ENCODE measurements at places on chromosomes 16 and 17.

GRCh38 chr16:54342966-54343365 is 56.4 kb upstream of the IRX3 start:
- DNase-seq, result no peak

DNA sequence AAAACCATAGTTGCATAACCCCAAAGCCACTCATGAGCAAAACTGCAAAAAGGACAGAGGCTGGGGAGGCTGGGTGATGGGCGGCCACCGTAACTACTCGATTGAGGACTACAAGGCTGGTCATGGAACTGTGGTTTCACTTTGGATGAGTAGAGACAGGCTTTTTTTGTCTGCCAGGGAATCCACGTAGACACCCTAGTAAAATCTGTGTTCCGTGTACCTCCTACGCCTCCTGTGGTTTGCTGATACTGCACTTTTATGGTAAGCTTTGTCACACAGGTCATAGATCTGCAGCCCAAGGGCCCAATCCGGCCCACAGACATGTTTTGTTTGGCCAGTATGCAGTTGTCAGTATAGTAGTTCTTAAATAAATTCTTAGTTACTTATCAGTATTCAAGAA is 2.2 kb upstream of the TLCD3B start:
- DNase-seq, result no peak

- DNase-seq, result no peak
Measured at GRCh38 chr17:39171933-39172332, 6.0 kb upstream of the ARL5C start.

- peak; percentile 88 for DNase-seq
Measured at GRCh38 chr16:24986512-24987303, 28.5 kb downstream of the ARHGAP17 start.

DNA sequence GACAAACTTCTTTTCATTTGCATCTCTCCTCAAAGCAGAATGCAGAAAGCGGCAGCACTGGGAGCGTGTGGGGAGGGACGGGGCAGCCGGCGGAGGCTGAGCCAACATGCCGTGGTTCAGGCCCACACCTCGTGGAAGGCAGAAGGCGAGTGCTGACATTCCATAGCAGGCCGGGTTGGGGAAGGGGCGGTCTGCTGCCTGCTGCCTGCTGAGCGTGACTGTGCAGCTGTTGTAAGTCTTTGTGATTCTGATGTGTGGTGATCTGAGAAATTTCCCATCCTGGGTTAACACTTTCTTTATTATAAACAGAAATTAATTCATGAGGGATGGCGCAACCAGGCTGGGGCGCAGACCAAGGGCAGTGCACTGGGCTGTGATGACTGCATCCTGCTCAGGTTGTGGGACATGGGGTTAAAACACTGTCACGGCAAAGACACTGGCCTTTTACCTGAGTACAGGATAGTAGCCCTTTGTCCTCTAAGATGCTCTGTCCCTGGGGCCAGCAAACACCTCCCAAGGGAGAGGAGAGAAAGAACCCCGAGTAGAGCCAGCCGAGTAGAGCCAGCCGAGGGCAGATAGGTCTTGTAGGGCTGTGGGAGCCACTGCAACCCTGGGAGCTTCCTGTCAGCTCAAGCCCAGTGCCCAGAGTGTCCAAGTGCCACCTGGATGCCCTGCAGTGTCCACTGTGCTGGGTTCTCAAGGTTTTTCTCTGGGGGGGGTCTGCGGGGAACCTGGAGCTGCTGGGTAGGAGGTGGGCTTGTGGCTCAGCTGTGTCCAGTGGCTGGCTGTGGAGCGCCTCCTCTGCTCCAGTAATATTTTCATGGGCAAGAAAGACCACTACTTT is 8.8 kb upstream of the DNASE1 start:
- peak; percentile 73 for DNase-seq

DNA sequence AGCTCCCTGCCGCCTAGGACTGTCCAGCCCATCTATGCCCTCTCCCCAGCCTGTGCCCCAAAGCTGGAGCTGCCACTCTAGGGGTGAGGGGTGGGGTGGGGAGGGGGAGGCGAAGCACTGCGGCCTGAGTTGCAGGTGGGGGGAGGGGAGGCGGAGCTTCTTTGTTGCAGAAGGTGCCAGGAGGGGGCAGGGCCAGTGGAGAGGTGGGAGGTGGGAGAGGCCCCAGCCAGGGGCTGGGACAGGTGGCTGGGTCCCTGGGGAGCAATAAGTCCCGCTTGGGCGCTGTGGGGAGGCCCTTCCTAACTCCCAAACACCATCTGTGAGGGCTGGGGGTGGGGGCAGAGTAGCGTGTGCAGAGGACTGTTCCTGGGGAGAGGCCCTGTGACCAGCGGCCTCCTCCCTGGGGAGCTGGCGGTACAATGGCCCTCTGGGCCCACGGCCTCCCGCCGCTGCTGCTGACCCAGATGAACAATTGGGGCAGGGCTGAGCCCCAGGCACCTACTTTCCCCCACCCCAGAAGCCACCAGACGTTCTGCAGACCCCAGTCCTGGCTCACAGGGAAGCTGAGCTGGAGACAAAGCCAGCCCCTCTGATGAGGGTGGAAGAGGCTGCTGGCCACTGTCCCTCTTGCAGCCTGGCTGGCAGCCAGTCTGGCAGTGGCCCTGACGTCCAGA is 2.2 kb upstream of the NTN3 start:
- DNase-seq, result no peak

- peak; percentile 6 for DNase-seq
Measured at GRCh38 chr16:11915114-11915643, 577 bp downstream of the GSPT1 start.

DNA sequence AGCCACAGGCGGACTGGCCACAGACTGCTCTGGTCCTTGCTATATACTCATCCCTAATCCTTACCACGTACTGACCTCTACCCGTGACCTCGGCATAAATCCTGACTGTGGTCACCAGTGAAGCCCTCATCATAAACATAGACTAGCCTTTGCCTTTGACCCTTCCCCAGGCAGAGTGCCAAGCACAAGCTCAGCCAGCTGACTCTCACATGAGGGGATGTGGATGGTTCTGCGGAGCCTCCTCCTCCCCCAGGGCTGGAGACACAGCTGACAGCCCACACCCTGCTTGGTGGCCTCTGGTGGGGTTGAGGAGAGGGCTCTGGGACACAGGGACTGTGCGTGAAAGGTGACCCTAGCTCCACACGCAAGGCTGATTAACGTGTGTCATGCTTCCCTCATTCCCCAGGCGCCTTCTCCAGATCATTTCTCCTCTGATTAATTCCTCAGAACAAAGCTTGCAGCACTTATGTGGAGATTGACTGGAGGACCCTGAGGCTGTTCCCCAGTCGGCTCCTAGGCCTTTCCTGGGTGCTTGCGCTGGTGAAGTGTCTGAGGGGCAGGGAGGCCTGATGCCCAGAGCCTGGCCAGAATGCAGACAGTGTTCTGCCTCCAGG is 241.5 kb upstream of the NLRP1 start:
- DNase-seq, result peak; percentile 83

DNA sequence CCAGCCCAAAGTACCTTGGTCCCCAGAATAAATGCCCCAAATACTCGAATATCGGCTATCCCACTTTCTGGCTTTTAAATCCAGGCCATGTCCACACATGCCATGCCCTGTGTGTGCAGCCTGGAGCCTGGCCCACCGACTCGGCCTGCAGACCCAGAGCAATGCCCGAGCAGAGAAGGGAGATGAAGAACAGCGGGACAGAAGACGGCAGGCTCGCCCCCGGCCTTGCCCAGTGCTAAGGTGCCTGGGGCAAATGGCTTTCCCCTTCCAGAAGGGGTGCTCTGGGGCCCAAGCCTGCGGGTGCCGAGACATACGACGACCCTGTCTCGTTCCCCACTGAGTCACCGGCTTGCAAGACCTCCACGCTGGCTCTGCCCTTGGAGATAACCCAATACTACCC is 8.0 kb downstream of the CLUH start:
- no peak for DNase-seq

GRCh38 chr16:894841-895240 is 75.9 kb downstream of the LMF1 start:
- no peak for DNase-seq

All from IMR-90 (cell line).